Fibroblast of lung (primary cell): ENCODE measurements at places on chromosomes 4 and X. TPM values are rescaled to one million over a fixed set of nuclear protein-coding genes. Genes with fewer than 3 reads are reported as not detected.

HSD17B13 gene
- total RNA-seq: under 0.01 and 0.17 TPM in 2 replicates

BEND2 gene
- total RNA-seq: not detected in 2 replicates

RAB28 gene
- 17.7 and 27.0 TPM in 2 replicates for total RNA-seq

ETDB gene
- total RNA-seq: not detected in 2 replicates

RGN gene
- 15.4 and 23.8 TPM in 2 replicates for total RNA-seq

DTHD1 gene
- total RNA-seq: not detected in 2 replicates

UGT2B10 gene
- total RNA-seq: not detected in 2 replicates

SPARCL1 gene
- 2.3 and 4.1 TPM in 2 replicates for total RNA-seq

CT45A5 gene
- total RNA-seq: not detected in 2 replicates

MTTP gene
- 0.26 and 0.83 TPM in 2 replicates for total RNA-seq

NUDT10 gene
- total RNA-seq: 1.8 and 2.1 TPM in 2 replicates

TRIM75 gene
- total RNA-seq: not detected in 2 replicates

XPNPEP2 gene
- total RNA-seq: 0.17 and 1.5 TPM in 2 replicates
